ENCODE measurements at places on chromosomes 11 and 22. TPM values are rescaled to one million over a fixed set of nuclear protein-coding genes. Genes with fewer than 3 reads are reported as not detected.

Gene BACE1-AS
- 1.4 TPM for total RNA-seq

Gene FXYD2
- not detected for total RNA-seq

Gene CRYBB2
- total RNA-seq = not detected

Gene SLC35F2
- total RNA-seq = 20.5 TPM

Gene DTX4
- 0.58 TPM for total RNA-seq

Gene GTPBP1
- 29.4 TPM for total RNA-seq

Gene PLAAT5
- not detected for total RNA-seq

Gene MAPK1
- 32.3 TPM for total RNA-seq

Gene PES1
- 82.8 TPM for total RNA-seq

Gene SIAE
- 14.9 TPM for total RNA-seq

Gene POU2AF2
- not detected for total RNA-seq

Gene C11orf87
- not detected for total RNA-seq

Gene TMEM258
- 86.8 TPM for total RNA-seq

Gene TIMP3
- 35.2 TPM for total RNA-seq

Gene USP2
- under 0.01 TPM for total RNA-seq

Gene CD3D
- total RNA-seq = not detected

Gene PRRG4
- total RNA-seq = 0.18 TPM

Gene SEC14L2
- 47.3 TPM for total RNA-seq

Gene SCUBE2
- 0.18 TPM for total RNA-seq

Gene GRK3
- 3.7 TPM for total RNA-seq

Gene PNPLA3
- total RNA-seq = 3.5 TPM

Gene TSKU
- total RNA-seq = 24.8 TPM

Gene NPAS4
- not detected for total RNA-seq

Gene GSTT2
- total RNA-seq = 1.2 TPM

Gene DERL3
- 2.3 TPM for total RNA-seq

Gene CCND1
- 139 TPM for total RNA-seq

Gene CDC42BPG
- 0.29 TPM for total RNA-seq

Gene SERGEF
- 14.4 TPM for total RNA-seq

Gene ZNRF3
- total RNA-seq = 6.3 TPM

Gene SMCO4
- total RNA-seq = 9.7 TPM

Gene ZP1
- total RNA-seq = not detected

Gene FGF3
- total RNA-seq = not detected

Gene TBX10
- total RNA-seq = not detected

Gene KRTAP5-1
- total RNA-seq = not detected

Gene PLEKHB1
- not detected for total RNA-seq

Gene CNGA4
- total RNA-seq = not detected

Gene ARHGEF17
- total RNA-seq = 26.5 TPM
